Activated naive CD4-positive, alpha-beta T cell treated with Interleukin-2 at 50 U/mL for 16 hours (primary cell): ENCODE measurements at places on chromosomes 7 and 10.

DNA sequence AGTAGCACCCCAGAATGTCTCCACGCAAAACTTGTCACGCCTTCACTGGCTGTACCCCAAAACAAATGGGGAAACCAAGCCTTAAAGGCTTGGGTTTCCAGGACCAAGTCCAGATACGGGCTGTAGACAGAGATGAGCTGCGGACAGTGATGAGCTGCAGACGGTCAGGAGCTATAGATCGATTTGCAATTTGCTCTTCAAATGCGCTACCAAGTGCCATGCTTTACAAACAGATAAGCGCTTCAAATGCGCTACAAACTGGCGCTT is 658 bp upstream of the SGCE start:
- no peak for DNase-seq

DNA sequence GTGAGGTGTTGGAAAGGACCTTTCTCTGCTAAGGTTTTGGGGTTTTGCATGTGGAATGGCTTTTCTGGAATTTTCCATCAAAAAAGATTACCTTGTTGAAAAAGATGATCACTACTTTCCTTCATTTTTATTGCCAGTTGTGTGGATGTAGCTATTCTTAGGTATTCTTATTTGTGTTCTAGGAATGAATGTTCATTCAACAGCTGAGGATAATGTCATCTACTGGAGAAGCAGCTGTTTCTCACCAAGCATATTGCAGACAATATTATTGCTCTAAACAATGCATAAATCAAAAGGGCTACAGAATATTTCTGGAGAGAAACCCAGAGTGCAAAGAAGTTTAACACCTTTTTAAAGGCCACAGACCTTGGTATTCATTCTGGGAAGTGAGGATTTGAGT is 145.6 kb upstream of the CALCR start:
- no peak for DNase-seq

DNA sequence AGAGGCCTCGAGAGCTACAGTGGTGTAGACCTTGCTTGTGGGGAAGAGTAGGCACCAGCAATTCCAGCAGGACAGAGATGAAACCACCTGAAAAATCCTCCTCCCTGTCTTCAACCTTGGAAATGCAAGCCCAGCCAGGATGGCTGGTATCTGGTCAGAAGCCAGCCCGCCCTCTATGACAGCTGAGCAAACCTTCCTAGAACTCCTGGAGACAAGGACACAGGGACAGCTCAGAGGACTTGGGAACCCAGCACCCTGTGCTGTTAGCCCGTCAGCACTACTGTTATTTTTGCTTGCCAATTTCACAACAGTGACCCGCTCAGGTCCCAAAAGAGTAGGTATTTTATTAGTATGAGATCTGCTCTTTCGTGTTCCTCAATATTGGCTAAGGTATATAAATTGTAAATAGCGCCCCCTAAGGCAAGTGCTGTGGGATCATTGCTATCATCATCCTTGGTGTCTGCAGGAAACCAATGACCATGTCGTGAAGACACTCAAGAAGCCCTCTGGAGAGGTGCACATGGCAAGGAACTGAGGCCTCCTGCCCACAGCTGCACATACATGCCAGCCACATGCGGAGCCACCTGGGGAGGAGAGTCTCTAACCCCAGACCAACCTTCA is 156.5 kb upstream of the CHST15 start:
- DNase-seq: no peak

- no peak for DNase-seq
These were observed 210.3 kb upstream of the GPR26 start for GRCh38 chr10:123455861-123456260.

DNA sequence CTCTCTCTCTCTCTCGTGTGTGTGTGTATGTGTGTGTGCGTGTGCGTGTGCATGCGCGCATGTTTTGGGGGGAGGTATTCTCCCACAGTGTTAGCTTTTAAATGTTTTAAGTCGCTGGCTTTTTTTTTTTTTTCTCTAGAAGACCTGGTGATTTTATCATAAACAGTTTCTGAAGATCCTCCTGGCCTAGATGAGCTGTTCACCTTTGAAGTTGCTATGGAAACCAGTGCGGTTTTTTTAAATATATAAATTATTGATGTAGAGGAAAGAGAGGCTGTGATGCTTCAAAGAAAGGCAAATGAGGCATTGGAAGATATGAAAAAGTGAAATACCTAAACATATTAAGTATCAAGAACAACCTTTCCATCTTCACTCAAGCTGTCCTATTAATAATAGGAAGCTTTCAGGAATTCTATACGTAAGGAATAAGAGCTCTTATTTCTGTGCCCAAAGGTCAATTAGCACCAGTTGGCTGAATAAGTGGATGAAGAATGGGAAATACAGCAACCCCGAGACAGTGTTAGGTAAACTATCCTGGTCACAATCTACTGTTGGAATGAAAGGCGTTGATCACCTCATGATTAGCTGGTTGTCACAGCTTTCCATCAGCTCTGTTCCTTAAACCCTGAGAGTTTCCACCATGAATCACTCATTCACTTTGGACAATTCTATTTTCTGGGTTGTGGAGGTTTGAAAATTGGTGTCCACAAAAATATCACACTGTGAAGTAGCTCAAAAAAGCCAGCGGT is 66.5 kb upstream of the SLC35G1 start:
- no peak for DNase-seq

GRCh38 chr10:129380279-129380678 is 86.8 kb upstream of the MGMT start:
- no peak for DNase-seq

DNA sequence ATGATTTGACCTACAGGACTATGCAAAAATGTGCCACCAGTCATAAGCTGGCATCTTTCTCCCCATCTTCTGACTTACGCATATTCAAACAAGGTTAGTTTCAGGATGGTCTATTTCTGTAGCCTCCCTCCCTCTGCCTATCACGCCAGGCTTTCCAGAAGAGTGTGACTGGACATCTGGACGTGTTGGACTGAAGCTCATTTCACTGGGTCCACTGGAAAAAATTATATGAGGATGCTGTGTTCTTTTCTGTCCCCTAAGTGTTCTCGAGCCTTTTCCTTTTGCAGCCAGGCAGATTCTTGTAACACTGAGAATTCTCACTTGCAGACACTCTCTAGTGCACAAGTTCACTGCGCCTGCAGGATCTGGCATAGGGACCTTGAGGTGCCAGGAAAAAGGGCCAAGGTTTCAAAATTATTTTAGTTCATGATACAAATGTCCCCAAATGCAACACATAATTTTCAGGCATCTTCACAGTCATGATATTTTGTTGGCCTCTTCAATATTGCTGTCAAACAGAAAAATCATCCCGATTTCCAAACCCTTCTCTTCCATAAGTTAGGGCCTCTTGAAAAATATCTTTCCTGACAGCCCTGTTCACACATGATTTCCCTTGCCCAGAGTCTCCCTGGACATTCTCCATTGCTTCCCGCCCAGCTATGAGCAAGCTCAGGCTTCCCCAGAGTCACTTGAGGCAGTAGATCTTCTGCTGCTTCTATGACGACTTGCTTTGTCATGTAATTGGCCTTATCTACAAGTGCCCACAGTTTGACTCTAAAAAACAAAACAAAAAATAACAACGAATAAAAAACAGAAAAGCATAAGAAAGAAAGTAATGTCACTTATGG is 170.4 kb downstream of the BMPER start:
- DNase-seq: no peak

- no peak for DNase-seq
These were observed 63.3 kb upstream of the NANOS1 start for GRCh38 chr10:118966076-118966849.

DNA sequence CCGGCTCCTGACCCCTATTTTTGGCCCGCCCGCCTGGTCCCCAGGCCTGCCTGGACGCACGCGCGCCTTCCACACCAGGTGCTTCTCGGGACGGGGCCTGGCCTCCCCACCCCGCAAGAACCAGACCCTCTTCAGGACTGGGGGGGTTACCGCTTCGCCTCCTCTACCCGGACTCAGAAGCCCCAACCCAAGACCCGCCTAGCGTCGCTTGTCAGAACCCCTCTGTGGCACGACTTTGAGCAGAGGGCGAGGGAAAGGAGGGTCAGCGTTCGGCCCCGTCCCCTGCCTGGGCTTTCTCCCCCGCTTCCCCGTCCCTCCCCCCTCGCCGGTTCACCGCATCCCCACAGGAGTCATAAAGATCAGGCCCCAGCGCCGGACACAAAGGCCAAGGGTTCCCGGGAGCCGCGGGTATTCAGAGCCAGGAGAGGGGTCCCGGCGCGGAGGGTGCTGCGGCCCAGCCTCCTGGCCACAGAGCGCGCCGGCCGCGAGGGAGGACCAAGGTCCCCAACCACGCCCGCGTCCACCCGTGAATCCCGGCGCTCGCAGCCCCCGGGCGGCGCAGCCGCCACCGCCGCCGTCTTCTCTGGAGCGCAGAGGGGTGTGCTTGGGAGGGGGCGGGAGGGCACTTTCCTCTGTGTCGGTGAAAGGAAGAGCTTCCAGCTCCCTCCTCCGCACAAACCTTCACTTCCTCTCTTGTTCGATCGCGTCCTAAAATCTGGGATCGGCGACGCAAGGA is 351.9 kb downstream of the DNAJB6 start:
- no peak for DNase-seq

DNA sequence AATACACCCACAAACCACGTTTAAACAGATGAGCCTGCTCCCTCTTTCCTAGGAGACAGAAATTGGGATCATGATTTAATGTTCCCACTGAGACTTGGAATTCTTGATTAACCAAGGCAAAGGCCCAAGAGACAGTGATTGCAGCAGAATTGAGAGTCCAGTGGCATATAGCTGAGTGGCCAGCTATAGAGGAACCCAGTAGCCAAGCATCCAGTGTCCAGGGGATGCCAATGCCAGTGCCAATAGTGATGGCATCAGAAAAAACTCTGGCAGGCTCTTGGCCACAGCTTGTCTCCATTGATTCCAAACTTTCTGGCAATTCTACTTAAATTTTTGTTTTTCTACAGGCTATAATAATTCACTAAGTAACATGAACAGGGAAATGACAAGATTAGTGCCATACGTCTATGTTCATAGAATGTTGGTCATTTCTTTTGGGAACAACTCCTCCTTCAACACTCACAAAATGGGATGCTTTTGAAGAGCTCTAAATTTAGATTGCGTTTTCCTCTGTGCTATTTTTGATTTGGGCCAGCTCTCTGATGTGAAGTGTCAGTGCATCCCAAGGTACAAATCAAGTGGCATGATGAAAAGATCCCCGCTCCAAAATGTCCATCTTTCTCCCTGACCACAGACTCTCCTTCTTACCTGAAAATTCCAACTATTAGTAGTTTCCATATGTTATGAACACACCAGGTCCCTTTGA is 83.1 kb upstream of the A1CF start:
- DNase-seq: no peak

DNA sequence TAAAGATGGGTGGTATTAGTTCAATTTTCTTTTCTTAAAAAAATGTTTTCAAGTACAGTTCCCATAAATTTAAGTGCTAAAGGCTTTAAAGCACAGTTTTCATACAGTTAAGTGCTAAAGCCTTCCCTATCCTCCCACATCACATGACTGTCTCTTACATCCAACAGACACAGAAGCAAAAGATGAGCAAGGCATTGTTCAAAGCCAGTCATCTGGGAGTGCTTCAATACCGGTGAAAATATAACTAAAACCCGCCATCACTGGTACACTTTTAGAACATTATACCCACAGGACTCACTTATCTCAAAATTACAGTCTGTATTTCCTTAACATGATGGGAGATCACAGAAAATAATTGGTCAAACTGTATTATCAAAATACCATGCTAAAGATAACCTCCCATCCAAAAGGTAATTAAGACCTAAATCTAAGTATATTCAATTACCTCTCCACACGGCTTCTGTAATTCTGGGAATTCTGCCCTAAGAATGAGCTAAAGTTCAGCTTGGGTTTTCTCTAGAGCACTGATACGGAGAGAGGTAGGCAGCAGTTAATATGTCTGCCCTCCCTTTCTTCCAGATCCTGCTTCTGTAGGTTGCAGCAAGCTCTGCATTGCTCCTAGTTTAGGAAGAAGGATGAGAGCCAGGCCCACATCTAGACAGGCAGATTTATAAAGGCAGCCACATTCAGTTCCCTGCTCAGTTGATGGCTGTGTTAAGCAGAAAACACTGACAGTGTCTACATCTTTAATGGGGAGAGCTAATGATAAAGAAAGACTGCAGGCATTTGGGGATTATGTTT is 474.8 kb upstream of the PFKP start:
- DNase-seq: no peak

- no peak for DNase-seq
These were observed 387.8 kb downstream of the SEMA3D start for GRCh38 chr7:84799106-84799505.

DNA sequence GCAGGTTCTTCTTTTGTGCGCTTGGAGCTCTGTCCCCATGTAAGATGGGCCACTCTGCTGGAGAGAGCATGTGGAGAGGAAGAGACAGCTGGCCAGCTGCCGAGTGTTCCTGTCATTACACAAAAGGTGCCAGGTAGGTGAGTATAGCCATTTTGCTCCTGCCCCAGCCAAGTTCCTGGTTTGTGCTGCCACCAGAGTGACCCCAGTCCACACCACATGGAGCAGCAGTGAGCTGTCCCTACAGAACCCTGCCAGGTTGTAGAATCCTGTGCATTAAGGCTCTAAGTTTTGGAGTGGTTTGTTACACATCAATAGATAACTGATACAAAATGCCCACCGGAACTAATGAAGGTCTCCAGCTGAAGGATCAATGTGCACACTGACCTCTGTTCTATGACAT is 84.6 kb upstream of the GHITM start:
- no peak for DNase-seq

- DNase-seq: no peak
These were observed 62.1 kb downstream of the VWA2 start for GRCh38 chr10:114301177-114301576.

DNA sequence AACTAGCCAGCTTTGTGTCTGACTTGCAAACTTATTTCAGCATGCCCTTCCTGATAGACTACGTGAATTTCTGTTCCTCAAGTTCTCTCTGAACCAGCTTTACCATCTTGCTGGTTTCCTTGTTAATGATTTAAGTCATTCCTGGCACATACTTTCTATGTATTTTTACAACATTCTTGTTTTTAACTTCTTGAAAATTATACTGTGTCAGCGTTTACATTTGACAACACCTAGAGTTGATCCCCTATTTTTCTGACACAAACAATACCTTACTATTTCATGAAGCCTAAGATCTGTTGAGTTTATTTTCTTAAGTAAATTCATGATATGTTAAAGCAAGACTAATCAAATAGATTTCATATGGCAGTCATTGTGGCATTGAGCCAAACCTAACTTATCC is 686.3 kb downstream of the XPNPEP1 start:
- no peak for DNase-seq

DNA sequence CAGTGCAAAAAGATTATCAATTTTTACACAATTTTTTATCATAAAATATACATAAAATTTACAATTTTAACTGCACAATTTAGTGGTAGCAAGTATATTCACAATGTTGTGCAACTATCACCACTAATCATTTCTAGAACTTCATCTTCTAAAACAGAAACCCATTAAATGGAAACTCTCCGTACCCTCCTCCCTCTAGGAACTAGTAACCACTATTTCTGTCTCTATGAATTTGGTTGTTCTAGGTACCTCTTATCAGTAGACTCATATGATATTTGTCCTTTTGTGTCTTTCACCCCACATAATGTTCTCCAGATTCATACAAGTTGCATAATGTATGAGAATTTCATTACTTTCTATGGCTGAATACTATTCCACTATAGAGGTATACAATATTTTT is 73.5 kb downstream of the HERC4 start:
- DNase-seq: no peak

- DNase-seq: no peak
These were observed 28.6 kb downstream of the TNS3 start for GRCh38 chr7:47553309-47553708.
